ENCODE measurements at places on chromosomes 2 and 18.

DNA sequence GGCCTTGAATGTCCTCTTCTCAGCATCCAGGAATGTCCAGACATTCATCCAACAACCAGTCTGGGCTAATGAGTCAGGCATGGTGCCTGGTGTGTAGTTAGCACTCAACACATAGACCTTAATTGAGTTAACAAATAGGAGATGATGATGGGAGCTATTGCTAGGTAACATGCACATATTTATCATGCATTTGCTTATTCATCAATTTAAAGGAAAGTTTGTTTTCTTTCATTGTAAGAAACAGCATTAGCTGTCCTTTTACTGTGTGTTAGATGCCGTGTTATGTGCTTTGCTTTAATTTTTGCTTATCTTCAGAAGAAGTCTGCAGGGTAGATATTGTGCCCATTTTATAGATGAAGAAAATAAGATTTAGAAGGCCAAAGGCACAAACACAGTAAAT, 43.2 kb downstream of the TSN start:
- no peak for DNase-seq

DNA sequence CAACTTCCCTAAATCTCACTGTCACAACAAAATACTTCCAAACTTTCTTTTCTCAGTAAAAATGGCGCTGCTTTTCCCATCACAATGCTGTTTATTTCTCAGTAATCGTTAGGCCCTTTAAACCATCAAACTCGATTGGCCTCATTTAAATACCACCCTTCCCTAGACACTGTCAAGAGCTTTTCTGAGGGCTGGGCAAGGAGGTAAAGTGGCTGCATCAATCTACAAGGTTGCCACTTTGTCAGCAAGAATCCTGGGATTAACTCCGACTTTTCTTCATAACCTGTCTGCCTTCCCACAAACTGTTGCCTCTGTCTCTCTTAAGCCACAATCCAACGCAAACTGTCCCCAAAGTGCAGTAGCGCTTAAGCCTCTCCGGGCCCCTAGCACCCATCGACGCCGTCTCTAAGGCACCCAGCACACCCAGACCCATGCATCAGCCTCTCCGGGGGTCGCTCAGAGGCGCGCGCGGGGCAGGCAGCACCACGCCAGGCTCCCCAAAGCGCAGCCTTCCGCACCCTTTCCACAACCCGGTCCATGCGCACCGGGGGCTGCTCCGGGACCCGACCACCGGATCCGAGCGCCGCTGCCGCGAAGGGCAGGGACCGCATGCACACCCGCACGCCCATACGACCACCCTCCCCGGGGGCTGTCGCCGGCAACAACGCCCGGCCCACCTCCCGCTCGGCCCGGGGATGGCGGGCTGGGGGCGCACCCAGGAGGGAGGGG, 683 bp downstream of the MBOAT2 start:
- DNase-seq, result peak; percentile 69

DNA sequence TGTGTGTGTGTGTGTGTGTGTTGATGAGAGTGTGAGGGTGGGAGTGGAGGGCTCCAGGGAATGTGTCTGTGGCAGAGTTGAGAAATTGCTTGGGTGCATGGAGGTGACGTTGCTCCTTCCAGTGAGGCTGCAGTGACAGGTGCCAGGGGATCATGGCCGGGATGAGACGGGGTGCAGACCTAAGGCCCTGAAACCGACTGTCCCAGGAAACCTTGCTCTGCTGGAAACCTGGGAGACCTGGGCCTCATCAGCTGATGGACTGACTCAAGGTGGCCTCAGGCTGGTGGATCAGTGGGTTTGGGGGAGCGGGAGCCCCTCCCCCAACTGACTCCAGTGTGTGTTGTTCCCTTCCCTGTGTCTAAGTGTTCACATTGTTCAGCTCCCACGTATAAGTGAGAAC, 56.6 kb downstream of the INHBB start:
- peak; percentile 48 for DNase-seq

DNA sequence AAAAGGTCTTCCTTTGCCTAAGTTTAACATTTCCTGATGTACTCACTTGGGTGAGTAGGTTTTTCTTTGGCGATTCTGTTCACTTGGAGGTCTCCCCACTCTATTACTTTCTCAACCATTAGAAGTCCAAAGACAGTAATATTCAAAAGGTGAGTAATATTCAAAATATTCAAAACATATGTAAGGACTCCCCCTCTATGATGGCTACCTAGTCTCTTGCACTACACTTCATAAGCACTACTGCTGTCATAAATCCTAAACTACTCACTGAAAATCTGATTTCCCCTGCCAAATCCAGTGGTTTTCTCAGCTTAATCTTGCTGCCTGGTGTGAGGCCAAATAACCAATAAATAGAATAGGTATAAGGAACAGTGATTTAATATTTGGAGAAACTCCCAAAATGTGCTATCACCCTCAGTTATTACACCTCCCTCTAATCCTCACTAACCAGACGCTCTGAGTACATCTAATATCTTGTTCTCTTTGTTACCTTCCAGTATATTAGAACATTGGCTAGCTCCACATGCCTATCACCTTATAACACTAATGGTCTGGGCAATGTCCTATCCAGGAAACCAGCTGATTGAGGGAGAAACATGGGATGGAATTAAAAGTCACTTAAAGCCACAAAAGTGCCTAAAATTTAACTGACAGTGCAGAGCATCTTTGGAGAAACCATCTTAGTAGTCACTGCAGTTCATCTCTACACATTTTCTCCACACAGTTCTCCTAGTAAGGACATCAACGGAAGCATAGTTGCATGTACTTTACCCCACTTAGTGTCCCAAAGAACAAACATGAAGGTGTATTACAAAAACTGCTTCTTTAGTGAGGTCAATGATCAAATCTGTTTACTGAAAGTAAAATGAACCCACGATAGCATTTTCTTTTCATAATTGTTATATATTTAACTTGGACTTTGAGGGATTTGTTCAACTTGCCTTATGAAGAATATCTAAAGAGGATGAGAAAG, 54.8 kb downstream of the MBD2 start:
- DNase-seq, result no peak

- peak; percentile 36 for DNase-seq
These were observed 655 bp downstream of the RND3 start for GRCh38 chr2:150486539-150487484.

DNA sequence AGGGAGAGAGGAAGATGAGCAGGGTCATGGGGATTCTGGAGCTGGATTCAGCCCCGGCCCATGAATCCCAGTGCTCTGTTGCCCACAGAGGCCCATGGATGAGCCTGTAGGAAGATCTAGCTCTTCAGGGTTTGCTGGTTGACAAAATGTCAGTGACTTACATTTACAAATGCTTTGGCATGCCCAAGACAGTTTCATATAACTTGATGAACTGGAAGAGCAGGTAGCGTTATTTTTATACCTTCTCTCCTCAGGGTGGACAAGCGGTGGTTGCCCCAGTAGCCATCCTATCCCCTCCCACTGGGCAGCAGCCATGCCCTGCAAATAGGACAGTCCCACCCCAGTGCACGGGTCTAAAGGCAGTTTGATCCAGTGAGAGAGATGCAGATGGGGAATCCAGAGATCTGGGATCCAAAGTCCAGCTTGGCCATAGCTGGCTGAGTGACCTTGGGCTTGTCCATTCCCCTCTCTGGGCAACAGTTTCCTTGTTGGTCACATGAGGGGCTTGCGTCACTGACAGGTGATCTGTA, 21.5 kb upstream of the KCNK3 start:
- peak; percentile 19 for DNase-seq

- DNase-seq, result no peak
These were observed 42.4 kb downstream of the MBD2 start for GRCh38 chr18:54181856-54182602.

GRCh38 chr2:100066246-100066645, 76.1 kb downstream of the AFF3 start:
- no peak for DNase-seq

- no peak for DNase-seq
These were observed 1304.1 kb upstream of the CHAC2 start for GRCh38 chr2:52463457-52463856.

DNA sequence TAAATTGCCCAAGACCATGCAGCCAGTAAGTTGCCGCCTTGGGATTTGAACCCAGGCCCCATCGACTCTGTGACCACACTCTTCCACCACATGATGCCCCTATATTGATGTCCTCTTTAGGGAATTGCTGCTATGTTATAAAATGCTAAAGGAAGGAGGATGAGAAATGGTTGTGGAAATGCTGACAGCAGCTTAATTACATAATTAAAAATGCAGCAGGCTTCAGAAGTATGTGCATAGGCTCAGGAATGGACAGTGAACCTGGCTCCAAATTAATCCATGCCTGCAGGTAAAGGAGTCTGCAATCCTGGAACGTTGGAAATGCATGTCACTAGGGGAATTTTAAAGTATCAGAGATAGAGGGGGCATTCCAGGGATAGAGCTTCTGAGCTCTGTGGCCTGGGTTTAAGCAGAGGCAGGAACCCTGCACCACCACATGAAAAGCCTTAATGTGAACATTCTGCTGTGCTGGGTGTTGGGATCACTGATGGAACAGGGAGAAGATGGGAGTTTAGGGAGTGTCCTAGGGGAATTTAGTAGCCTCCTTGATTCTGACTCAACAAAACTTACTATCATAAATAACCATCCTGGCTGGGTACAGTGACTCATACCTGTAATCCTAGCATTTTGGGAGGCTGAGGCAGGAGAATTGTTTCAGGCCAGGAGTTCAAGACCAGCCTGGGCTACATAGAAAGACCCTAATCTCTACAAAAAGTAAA, 76.1 kb upstream of the CCDC85A start:
- DNase-seq, result no peak

DNA sequence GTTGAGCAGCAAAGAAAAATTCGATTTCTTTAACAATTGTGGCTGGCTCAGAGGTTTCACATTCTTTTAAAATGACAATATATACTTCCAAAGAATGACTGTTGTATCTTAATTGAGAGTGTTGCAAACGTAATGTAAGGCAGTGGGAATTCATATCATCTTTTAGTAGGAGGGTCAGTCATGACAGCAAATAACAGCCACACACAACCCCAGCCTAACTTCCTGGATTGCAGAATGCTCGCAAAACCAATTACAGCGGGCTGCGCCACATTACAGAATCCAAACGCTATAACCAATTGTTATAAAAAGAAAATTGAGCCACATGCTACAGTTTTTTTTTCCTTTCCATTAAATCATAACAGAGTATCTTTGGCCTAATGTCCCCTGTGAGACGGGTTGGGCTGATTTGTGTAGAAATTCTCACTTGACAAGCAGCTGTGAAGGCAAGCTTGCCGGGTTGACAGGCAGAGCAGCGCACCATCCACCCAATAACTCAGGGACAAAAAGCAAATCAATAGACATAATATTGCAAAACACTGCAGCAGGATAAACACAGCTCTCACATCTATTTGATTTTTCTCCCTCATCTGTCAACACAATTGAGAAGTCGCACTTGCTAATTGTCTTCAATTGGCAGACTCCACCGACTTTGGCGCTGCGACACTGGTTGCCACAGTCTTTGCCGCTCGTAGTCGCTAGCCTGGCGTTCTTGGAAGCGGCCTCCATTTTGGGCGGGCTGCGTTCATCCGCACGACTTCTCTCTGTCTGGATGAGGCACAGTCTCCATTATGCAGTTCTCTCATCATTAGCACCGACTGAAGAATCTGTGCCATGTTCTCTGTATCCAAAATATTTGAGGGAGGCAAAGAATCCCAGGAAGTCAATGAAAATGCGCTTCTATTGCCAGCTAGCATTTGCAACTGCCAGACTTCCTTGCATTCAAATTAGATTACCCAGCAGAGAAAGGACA, 95.0 kb upstream of the CCDC68 start:
- DNase-seq, result no peak

DNA sequence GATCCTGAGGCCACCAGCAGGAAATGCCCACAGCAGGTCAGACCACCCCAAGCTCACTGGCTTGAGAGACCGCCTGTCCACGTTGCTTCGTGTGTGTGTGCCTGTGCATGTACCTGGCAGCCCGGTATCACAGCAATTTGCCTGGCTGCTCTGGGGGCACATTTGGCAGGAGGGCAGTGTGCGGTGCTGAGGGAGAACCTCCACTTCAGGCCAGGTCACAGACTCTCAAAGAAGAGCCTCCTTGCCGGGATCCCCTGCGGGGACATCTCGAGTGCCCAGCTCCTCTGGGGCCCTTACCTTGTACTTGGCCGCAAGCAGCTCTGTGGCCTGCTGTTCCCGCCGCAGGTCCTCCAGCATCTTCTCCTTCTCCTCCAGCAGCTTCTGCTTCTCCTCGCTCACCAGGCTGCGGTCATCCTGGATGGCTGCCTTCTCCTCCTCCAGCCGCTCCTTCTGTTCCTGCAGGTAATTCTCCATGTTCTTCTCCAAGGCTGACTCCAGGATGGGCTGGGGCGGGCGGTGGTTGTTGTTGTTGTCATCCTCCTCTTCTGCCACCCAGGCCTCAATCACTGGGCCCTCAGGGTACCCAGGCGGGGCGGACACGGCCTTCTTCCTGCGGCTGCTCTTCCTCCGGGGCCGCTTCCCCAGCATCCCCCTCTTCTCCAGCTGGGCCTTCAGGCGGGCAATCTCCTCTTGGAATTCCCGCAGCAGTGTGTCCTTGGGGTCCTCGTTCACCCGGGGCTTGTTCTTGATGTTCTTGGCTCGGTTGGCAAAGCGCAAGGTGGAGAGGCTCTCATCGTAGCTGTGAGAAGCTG, 2.0 kb downstream of the KIF3C start:
- DNase-seq, result peak; percentile 26

DNA sequence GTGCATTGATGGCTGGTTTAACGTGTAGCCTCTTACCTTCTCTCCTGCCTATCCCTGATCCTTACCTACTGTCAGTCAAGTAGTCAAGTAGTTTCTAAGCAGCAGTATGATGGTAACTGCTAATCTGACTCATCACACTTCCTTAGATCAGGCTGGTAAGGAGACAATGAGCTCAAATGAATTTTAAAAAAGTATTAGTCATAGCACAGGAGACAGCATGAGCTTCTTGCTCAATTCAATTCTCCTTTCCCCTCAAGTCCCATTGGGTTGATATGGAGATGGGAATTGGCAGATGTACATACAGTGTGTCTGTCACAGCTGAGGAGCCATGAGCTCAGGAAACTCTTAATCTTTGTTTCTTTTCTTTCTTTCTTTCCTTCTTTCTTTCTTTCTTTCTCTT, 799.7 kb downstream of the LRP1B start:
- peak; percentile 10 for DNase-seq

GRCh38 chr2:127829845-127830246, 18.9 kb upstream of the WDR33 start:
- DNase-seq, result no peak

- DNase-seq, result no peak
These were observed 316.6 kb upstream of the NCKAP5 start for GRCh38 chr2:133884739-133885381.

DNA sequence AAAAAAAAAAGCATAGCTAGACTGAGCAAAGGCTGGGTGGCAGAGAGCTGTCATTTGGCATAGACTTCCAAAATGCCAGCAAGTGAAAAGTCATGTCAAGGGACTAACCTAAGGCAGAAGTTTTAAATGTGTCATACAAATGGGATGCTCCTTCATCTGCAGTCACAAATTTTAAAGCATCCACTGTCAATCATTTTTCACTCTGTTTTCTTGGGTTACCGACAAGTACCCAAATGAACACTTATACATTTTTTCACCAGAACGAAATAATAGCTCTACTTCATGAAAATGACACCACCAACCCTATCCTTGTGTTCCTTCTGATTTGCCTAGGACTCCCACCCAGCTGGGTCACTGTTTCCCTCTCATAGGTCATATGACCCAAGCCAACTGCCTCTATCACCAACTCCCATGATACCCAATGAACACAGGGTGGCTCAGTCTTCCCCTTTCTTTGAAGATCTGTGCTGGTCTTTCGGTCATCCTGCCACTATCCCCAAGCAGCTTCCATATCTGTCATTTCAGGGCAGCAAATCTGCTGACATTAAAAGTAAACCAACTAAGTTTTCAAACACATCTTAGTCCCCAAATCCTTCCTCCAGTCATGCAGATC, 21.5 kb downstream of the KLF7 start:
- DNase-seq, result no peak

GRCh38 chr2:217047631-217048030, 187.8 kb upstream of the TNP1 start:
- DNase-seq, result no peak
